Forelimb muscle (tissue), 1 donor: ENCODE measurements at places on chromosomes 11 and 22. TPM values are rescaled to one million over a fixed set of nuclear protein-coding genes. Genes with fewer than 3 reads are reported as not detected.

- DNase-seq, result no peak
Observed at GRCh38 chr22:41976070-41976901, 7.0 kb downstream of the SEPTIN3 start.

- no peak for DNase-seq
Observed at GRCh38 chr11:70952191-70952590, 300.2 kb downstream of the SHANK2 start.

DNA sequence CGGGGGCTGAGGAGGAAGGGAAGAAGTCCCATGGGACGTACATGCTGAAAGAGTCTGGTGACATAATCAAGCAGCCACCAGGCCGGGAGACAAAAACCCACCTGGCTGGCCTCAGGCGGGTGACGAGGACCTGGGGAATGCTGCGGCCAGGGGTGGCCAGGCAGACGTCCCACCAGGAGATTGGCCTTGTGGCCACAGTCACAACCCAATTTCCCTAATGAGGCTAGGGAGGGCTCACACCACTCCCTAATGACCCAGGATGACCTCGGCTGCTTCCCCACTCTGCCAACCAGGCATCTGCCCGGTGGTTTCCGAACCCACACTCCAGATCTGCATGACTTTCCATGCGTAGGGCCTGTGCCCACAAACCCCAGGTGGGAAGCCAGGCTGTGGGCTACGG, 66.9 kb downstream of the SCUBE1 start:
- no peak for DNase-seq

- DNase-seq, result no peak
Observed at GRCh38 chr11:8083871-8084281, 2.9 kb downstream of the TUB start.

DNA sequence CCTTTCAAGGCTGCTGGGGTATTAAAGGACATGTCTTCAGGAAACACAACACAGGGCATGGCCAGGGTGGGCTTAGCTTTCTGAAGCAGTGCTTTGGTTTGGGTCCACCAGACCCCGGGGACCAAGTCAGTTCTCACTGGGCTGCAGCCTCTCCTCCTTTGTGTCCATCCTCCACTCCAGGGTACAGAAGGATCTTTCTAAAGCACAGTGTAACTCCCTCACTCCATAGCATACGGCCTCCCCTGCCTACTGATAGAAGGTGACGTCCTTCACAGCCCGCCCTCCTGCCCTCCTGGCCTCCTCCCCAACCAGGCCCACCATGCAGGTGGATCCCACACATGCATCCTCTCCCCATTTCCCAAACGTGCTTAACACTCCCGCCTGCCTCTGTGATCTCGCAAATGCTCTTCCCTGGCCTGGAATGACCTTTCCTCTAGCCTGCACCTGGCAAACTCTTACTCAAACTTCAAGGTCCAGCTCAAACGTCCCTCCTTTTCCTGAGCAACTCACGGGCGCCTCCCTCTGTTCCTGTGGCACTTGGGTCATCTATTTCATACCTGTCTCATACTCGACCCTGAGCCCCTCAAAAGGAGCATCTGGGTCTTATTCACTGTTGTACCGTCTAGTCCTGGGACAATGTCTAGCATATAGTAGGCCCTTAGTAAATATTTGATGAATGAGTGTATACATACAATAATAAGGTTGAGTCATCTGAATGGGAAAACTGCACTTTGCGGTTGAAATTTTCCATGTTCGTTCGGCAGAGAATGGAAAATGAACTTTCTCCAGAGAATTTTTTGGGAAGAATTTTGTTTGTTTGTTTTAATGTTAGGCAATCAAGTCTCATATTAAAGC, 187.7 kb downstream of the EFCAB6 start:
- DNase-seq, result no peak

GRCh38 chr22:33126881-33127280, 68.7 kb upstream of the SYN3 start:
- DNase-seq, result no peak

DNA sequence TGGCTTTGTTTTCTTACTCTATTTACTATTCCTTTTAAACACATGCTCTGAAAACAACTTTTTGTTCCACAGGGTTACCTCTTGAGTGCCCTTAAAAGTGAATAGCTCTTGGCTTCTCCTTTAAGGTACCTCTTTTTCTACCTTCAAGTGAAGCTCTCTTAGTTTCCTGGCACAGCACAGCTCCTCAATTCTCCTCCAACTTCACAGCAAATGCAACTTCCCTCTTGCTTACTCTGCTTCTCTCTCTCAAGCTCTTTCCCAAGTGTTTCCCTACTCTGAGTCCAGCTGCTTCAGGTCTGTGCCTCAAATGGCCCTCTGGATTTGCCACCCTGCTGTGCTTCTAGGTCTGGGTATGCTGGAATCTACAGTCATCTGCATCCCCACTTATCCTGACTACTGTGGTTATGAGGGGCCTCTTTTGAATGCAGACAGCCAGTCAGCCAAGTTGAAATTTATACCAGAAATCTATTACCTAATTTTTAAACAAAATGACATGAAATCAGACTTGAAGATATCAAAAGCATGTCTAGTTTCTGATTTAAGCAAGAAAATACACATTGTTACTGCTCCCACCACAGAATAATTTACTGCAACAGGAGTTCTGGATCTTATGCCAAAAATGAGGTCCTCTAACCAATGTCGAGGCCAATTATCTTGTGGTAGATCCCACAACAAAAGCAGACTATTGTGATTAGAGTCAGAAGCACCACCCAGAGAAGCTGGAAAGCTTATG, 371.1 kb downstream of the SOX6 start:
- no peak for DNase-seq

GRCh38 chr11:59673291-59673690, 4.5 kb upstream of the PATL1 start:
- DNase-seq, result no peak

- no peak for DNase-seq
Observed at GRCh38 chr11:120514541-120515121, 3.1 kb downstream of the GRIK4 start.

- DNase-seq, result no peak
Observed at GRCh38 chr11:45156201-45156600, 9.8 kb downstream of the PRDM11 start.

DNA sequence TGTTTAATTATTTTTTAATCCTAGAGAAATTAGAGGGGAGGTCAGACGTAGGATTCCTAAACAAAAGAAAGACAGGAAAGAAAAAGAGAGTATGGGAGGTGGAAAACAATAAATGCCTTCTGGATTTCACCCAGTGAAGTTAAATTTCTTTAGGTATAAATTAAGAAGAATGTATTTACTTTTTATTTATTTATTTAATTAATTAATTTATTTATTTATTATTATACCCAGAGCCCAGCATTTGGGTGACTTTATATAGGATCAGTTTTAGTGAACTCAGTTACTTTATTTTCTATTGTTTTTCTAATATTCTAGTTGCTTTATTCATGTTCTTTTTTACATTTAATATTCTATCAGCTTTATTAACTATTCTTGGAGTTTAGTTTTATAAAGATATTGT, 551.8 kb downstream of the LUZP2 start:
- DNase-seq, result no peak

GRCh38 chr22:38051900-38052862, 5.0 kb upstream of the PICK1 start:
- DNase-seq, result no peak

DNA sequence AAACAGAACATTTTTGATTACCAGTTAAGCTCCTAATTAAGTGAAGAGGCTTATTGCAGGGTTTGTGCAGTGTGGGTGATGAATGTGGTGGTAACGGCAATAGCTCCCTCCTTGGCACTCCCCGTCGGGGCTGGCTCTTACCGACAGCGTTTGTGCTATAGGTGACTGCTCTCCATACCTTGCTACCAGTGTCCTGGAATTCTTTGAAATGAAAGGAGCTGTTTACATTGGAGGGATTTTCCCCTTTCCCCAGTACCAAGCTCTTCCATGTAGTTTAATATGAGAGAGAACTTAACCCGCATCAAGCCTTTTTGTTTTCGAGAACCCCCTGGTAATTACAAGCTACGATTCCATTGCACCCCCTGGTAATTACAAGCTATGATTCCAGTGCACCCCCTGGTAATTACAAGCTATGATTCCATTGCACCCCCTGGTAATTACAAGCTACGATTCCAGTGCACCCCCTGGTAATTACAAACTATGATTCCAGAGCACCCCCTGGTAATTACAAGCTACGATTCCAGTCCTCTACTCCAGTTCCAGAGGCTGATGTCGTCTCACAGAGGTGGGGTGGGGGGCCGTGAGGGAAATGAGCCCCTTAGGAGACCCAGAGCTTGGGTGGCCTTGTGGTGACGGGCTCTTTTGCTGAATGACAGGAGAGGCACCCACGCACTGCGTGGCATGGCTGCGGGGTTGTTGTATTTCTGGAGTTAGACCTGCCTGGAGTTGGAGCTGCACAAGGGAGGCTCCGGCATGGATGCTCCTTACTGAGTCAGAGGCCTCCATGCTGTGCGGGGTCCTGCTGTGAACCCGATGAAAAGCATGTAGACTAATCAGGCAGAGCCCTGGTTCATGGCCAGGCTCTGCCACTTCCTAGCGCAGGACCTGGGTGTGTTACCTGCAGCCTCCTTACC, 205.3 kb downstream of the TBC1D22A start:
- DNase-seq, result no peak

GRCh38 chr11:7651140-7651551, 22.2 kb downstream of the CYB5R2 start:
- no peak for DNase-seq

The SNRPD3 gene
- polyA plus RNA-seq, result 94.5 TPM

The SHISA8 gene
- polyA plus RNA-seq, result 0.33 TPM
